ENCODE measurements at places on chromosomes 7 and 10.

DNA sequence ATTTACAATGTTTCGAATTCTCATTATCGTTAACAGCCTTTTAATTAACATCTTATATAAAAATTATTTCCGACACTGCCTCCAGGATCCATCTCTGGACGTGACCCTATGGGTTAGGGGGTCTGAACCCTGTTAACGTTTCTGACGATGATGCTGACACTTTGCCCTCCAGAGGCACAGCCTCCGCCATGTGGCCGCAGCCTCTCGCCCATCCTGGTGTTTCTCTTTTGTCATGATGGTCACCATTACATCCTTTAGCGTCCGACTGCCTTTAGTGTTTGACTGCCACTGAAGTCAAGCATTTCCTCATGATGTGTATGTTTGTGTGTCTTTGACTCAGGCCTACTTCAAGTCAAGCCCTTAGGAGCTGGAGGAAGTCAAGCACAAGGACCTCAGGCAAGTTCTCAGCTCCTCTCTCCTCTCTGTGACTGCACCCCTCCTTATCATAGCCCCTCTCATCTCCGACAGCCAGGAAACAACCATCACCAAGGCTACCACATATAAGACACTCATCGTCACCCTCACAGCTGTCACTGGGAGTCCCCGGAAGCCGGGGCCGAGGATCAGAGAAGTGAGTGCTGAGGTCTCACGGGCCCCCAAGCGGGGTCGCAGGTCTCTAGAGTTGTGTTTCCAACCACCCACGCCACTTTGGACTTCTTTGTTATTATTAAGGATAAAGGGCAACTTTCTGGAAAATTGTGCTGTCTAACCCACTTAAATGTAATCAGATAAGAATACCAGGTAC lies 96.1 kb upstream of the PPP2R2D start:
- no peak for DNase-seq

DNA sequence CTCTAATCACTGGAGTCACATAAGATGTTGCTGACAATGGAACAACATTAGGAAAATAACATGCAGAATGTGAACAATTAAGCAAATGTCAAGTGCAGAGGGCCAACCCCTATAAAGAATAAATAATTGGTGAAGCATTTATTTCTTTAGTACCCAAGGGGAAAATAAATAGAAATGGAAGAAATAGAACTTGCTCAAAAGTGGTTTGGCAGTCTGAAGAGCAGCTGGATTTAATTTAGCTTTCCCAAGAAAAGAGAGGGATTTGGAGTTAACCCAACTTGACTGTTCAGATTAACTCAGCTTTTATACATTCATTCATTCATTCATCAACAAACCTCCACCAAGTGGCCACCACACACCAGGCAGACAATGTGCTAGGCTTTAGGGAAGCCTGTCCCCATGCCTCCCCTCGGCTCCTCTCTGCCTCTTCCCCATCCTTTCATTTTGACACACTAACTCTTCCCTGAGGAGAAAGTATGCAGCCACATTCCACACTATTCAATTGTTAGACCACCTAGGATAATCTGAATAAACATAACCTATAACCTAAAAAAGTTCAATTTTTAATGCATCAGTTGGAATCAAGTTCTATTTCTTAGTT lies 295.5 kb downstream of the AHR start:
- no peak for DNase-seq

- DNase-seq = no peak
Measured at GRCh38 chr7:158609313-158609974, 21.8 kb upstream of the PTPRN2 start.

DNA sequence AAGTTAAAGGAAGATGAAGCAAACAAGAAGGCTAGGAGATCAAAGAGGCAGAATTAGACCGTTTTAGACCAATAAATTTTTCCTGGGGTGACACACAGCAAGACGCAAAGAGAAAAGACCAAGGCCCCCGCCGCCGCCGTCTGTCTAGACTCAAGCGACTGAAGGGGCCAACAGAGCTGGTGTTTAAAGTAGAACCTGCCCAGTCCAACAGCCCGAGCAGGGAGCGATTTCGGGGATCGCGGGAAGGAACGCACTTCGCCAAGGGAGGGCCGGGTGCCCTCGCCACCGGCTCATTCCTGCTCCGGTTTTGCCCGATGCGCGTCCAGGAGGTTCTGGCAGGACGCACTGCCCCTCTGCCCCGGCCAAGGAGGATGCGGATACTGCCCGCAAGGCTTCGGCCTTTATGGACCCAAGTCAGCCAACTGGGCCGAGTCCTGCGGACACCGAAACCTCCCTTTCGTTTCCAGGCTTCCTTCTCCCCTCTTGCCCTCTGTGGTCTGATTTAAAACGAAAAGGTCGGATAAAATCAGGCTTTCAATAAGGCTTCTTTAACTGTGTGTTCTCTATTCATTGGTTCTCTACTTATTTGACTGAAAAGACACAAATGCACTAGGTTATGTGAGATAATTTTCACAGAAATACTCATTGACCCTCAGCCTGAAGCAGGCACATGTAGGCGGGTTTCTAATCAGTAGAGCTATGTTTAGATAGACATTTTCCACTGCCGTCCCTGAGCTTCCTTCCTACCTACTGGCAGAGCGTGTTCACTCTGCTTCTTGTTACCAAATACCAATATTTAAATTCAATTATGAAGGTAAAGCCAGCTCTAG lies 2.2 kb upstream of the HOXA7 start:
- no peak for DNase-seq

- peak; percentile 67 for DNase-seq
Measured at GRCh38 chr10:53314876-53315275, 542.3 kb upstream of the MBL2 start.

GRCh38 chr7:19030281-19030680 lies 87.2 kb downstream of the TWIST1 start:
- peak; percentile 25 for DNase-seq

DNA sequence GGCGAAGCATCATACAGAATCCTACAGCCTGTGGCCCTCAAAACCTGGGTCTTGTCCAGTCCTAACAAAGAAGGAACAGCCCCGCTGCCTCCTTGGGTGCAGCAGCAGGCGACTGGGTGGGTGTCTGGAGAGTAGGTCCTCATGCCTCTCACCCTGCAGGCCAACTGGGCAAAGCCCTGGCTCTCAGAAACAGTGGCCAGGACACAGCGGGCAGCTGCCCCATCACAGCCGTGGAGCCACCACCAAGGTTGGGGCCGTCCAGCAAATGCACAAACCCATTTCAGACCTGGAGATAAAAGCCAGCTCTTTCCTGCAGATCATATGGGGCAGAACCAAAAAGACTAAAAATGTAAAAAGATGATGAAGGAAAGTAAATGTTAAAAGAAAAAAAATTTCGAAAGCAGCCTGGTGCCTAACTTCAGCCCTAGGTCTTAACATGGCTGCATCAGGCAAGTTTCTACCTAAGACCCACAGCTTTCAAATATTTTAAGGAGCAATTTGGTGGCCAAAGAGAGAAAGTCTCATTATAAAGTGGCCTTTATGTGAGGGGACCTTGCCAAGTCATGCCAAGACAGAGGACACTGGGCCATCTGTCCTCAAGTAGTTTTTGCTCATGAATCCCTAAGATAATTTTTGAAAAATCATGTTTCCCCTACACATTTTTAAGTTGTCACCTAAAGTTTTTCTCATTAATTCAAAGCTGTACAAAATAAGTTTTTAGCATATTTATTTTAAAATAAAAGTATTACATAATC lies 142.1 kb downstream of the PAXIP1 start:
- no peak for DNase-seq

DNA sequence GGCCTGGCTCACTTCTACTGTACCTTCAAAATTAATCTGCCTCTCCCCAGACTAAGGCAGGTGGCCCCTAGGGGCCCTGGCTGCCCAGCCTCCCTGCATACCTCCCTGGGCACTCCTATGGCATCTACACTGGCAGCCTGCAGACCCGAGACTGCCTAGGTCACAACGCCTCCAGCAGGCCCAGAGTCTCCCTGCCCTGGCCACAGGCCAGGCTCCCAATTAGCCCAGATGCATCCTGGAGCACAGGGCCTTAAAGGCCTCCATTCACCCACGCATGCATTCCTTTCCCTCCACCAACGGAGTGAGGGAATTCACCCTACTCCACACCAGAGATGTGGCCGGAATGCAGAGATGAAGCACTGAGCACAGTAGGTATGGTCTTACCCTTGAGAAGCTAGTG lies 1.9 kb downstream of the CHAT start:
- DNase-seq = no peak

DNA sequence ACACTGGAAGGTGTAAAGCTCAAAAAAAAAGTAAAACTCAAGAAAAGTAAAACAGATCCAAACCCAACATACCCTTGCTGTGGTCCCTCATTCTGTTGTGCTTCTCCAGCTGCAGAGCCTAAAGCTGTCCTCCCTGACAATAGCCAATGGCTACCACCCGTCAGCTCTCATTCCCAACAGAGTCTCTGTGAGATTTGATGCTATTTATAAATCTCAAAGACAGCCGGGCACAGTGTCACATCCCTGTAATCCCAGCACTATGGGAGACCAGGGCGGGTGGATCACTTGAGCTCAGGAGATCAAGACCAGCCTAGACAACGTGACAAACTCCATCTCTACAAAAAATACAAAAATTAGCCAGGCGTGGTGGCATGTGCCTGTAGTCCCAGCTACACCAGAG lies 116.0 kb downstream of the KMT2E start:
- DNase-seq = no peak

GRCh38 chr7:102285540-102286236 lies 980 bp upstream of the SH2B2 start:
- DNase-seq = no peak

GRCh38 chr7:92652536-92652935 lies 62.3 kb upstream of the FAM133B start:
- DNase-seq = no peak

- no peak for DNase-seq
Measured at GRCh38 chr10:3141351-3142005, 31.1 kb downstream of the PITRM1 start.

DNA sequence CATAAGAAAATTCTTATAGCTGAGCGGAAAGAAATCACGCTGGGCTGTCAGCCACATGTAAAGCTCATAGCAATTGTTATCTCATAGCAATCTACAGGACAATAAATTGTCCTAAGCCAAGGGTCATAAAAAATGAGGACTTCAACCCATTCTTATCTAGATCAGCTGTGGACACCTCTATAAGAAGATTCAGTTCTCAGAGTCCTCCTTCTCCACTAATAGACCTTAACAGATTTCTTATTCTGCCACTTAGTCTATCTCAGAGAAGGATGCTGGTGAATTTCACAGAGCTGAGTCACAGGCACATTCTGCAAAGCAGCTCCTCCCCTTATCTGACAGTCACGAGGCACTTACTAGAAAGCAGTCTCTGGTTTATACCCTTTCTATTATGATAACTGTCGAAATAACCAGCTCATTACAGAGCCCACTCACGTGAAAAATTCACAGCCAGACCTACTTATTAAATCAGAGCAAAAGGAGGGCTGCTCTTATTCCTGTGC lies 185.3 kb upstream of the PCLO start:
- DNase-seq = peak; percentile 42

All from PC-9 (cell line).